ENCODE measurements at places on chromosomes 12 and 14.

GRCh38 chr12:50058743-50059312, 1.4 kb downstream of the ASIC1 start:
- no peak for DNase-seq

DNA sequence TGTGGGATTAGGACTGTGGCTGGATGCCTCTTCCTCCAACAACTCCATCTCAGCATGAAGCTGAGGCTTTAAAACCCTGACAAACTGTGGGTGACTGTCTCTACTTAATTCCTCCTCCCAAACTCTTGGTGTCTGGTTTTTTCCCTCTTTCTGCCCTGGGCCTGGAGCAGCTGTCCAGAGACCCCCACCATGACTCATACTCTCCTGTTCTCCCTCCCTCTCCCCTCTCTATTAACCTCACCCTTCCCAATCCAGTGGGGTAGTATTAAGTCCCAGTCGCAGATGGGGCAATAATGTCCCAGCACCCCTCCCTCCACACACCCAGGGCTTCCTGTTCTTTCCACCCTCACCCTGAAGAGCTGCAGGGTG, 2.0 kb upstream of the DNAJC14 start:
- no peak for DNase-seq

GRCh38 chr12:8482571-8483061, 26.9 kb downstream of the CLEC6A start:
- DNase-seq, result no peak

DNA sequence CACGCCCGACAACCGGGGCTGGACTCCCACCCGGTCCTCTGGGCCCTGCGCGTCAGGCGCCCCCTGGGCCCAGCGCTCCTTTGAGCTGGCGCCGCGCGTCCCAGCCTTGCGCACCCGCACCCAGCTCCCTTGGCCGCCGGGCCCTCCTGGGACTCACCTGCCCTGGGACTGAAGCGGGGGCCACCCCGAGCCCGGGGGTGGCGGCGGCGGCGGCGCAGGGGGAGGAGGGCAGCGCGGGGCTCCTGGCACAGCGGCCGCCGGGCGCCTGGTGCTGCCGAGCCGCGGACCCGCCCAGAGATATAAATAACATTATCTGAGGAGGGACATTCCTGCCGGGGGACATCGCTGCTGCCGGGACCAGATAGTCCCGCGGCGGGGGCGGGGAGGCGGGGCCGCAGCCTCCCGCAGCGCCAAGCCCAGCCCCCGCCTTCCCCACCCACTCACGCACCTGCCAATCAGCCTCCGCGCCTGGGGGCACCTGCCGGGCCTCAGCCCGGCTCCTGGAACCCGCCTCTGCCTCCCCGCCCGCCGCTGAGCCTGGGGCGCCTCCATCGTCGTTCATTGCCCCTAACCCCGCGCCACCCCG, at the start of gene SPTB:
Gene SPTB (minus strand): TSS at position 273 of the 586 bp plus-strand sequence. CDS start 56,813 bp downstream, outside the sequence.
- DNase-seq, result peak; percentile 51

DNA sequence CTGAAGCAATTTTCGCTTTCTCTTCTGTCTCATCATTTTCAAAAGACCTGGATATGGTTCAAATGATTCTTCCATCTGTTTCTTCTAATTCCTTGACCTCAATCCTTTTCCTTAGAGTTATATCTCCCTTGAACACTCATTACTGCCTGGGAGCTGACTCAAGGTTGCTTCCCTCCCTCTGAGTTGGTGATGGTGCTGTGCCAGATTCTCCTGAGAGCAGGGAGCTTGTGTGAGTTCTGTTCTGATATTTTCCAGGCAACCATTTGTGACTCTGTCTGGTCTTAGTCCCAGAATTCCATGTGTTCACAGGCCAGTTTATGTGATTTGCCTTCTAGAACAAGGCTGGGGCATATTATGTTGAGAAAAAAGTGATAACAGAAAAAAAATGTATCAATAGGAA, 505.1 kb upstream of the SYT1 start:
- no peak for DNase-seq

GRCh38 chr14:82805892-82806825, 1272.5 kb upstream of the SEL1L start:
- DNase-seq, result no peak

DNA sequence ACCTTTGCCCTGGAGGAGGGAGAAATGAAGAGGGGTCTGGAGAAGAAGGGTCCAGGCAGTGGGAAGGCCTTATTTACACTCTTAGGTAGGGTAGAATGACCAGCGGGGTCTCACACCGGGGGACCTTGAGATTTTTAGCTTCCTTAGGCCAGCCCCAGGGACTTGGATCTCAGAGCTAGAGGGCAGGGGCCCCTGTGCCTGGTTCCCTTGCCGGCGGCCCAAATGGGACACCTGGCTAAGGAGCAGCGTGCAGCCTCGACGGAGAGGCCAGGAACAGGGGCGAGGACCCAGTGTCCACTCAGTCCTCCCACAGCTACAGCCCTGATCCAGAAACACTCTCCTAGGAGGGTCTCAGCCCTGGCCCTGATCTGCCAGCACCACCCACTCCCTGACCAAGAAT, 41.8 kb downstream of the DIO3 start:
- no peak for DNase-seq

GRCh38 chr14:68015356-68016254, 196.0 kb downstream of the RAD51B start:
- DNase-seq, result no peak

GRCh38 chr12:26473291-26473690, 277.9 kb downstream of the SSPN start:
- peak; percentile 38 for DNase-seq

- no peak for DNase-seq
Measured at GRCh38 chr12:108316176-108317086, 22.7 kb downstream of the CMKLR1 start.

DNA sequence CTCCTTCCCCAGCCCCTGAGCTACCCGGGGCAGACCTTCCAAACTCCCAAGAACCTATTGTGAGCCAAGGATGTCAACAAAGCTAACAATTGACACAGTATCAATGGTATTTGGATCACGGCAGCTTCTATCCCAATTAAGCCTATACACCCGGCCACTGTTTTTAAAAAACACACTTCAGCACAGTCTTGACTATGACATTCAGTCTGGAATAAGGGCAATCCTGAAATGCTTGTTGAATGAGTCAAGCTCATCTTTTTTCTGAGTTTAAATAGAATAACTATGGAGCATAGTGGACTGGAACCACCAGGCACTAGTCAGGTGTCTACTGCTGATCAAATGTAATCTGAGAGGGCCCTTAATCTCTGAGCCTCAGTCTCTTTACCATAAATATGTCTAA, 5.7 kb downstream of the DENND5B start:
- no peak for DNase-seq

DNA sequence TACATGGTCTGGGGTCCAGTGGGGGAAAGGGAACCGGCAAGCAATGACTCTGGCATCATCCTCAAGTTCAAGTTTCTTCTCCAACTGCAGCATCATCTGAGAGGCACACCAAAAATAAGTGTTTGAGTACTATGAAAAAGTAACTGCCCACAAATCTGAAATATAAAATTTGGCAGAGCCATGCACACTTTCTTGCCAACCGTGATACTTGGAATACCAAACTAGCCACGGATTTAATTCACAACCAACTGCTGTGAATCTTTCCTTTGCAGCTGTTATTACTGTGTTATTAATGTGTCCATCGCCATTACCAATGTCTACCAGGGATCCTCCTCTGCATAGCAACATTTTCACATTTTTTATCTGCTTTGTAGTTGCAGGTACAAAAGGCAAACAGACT, 74.6 kb downstream of the GXYLT1 start:
- DNase-seq, result no peak

- peak; percentile 2 for DNase-seq
Measured at GRCh38 chr14:97028382-97028781, 231.2 kb downstream of the VRK1 start.

GRCh38 chr14:104290058-104290667, 151.8 kb downstream of the KIF26A start:
- DNase-seq, result no peak

DNA sequence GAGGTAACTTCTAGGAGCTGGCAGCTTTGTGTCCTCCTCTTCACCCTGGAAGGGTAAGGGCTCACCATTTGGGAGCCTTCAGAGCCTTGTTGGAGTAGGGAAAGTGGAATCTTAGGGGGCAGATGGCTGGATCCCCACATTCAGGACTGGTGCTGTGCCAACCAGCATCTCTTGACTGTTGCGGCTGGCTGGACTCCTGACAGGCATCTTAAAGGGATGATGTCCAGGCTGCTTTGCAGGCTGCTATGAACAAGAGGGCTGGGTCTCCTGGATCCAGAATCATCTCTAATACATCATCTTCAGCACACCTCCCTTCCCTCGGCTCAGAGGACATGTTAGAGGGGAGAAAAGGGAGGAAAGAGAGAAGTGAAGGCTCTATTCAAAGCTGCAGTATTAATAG, 4.4 kb downstream of the CACNB3 start:
- DNase-seq, result no peak

DNA sequence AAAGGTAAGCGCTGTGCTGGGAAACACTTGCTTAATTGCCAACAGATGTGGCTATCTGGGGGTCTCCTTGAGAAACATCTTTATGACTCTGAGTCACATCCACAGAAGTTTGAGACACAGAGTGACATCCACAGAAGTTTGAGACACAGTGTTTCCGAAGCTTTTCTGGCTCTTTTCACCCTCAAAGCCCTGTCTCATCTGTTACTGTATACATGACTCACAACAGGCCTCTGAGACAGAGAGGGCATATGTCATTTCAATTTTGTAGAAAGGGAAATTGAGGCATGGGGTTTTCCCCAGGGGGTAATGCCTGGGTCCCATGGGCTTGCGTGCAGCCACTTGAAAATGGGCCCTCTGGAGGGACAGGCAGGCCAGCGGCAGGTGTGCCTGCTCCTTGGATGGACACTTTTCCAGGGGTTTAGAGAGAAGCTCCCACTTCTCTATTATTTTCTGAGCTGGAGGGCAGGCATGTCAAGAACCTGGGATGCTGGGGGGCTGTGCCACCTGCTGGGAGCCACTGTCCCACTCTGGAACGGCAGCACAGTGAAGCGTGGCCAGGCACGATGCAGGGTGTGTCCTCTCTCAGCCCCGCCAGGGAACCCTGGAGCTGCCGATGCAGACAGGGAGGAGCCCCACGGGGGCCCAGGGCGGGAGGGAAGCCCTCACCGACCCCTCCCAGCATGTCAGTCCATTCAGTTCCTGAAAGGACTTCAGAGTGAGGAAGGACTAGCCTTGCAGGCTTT, 111.3 kb upstream of the FKBP4 start:
- no peak for DNase-seq

GRCh38 chr12:110498984-110499706, 2.8 kb downstream of the VPS29 start:
- no peak for DNase-seq

GRCh38 chr12:132776816-132777568, 15.4 kb upstream of the ANKLE2 start:
- DNase-seq, result no peak

GRCh38 chr14:54866588-54866987, 36.0 kb downstream of the GCH1 start:
- DNase-seq, result no peak

GRCh38 chr14:60274448-60274847, 25.4 kb downstream of the PPM1A start:
- DNase-seq, result no peak

DNA sequence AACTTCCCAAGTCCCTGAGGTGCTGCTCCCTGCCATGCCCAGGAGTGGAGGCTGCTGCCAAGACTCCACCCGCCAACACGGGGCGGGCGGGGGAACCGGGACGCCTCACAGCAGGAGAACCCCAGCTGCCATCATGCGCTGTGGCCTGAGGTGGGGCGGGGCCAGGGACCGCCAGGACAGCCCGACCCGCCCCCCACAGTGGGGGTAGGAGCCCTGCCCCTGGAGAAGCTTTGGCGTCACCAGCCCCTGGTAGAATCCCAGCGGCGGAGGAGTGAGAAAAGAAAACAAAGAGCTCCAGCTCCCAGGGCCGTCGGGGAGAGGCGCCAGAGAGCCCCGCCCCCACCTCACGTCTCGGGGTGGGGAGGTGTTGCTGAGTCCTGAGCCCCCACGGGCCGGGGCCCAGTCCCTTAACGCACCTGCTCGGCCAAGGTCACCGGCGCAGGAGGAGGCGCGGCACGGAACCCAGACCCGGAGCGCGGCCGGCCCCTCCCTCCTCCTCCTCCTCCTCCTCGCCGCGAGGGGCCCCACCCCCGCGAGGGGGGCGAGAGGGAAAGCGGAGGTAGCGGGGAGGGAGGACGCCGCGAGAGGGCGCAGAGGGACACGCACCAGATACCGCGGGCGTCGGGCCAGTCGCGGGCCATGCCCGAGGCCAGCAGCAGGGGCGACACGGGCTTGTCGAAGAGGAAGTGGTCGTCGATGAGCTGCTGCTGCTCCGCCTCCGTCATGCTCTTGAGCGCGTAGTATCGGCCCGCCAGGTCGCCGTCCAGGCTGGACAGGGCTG, 1.8 kb downstream of the CKB start:
- peak; percentile 52 for DNase-seq

DNA sequence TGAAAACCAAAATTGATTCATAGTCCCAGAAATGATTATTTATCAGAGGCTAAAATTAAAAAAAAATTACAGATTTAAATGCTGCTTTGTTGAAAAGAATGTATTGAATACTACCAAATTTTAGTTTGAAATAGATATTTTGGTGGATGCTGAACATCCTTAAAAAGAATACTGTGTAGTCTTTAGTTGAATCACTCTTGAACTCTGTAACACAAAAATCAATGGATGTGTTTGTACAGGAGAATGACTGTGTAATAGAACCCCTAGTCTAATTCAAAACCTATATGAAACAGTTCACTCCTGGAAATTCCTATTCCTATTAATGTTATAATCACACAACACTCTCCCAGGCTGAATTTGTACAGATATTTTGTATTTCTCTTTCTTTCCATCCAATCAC, 1.5 kb upstream of the TSPAN8 start:
- DNase-seq, result no peak

- peak; percentile 56 for DNase-seq
Measured at GRCh38 chr14:35403114-35403602, 1.4 kb downstream of the NFKBIA start.

DNA sequence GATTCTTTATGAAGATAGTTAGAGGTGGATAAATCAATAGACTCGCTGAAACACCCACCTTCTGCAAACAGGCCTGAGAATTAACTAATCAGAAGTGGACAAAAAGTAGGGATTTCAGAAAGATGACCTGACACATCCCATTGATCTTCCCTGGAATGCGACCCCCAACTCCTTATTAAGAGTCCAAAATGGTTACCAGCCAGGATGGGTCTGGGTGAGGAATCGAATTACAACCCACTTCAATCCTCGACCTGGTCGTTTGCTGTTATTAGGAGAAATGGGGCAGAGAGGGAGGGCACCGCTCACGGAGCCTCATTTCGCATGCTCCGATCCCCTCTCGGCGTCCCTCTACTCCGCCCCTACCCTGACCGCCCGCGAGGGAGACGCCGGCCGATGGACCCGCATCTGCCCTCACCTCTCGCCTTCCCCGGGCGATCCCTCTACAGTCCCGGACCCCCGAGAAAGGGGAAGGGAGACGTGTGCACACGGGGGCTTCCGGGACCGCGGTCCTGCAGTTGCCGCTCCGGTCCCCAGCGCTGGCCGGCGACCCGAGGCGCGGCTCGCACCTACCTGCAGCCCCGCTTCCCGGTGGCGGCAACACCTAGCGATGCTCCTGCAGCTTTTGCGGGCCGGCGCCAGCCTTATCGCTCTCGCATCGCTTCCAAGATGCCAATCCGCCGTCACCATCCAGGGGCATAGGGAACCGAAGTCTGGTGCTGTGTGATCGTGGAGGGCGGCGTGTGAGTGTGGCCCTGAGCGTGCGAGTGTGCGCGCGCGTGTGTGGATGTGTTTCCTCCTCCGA, 69.3 kb upstream of the USP15 start:
- no peak for DNase-seq
